ENCODE measurements at places on chromosomes 7 and 10.
A peak's percentile ranks its signal among the peaks of the same experiment; 100 is the strongest.

- DNase-seq = no peak
These were observed 48.2 kb upstream of the SMNDC1 start for GRCh38 chr10:110352930-110353243.

DNA sequence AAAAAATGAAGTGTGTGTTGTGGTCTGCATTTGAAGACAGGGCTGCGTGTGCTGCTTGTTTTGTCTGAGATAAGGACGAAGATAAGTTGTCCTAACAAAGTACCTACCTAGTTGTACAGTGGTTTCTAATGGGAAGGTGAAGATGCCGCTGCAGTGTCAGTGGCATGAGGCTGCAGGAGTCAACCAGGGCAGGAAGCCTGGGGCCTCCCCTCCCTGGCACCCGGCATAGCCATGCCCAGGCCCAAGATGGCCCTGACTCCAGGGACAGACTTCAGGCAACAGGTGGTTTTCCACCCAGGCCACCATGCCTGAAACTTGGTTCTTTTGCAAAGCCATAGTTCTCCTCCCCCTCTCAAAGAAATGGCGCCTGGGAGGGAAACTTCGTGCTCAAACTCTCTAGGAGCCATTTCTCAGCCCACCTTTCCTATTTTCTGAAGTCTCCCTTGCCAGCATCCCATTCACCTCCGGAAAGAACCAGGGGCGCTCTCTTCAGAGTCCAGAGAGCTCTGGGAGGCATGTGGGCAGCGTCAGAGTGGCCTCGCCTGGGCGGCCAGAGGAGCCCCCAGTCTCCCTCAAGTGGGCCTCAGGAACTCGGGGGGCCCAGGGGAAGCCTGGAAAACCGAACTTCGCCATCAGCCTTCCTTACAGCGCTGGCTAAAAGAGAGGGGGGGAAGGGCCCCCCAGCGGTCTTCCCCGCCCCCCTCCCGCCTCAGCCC is 2.1 kb upstream of the KAT6B start:
- DNase-seq = peak; percentile 26

GRCh38 chr7:133674079-133674763 is 421.3 kb downstream of the EXOC4 start:
- no peak for DNase-seq

- DNase-seq = no peak
These were observed 45.9 kb downstream of the ZNF503 start for GRCh38 chr10:75355706-75356105.

- DNase-seq = no peak
These were observed 6.3 kb upstream of the GSTK1 start for GRCh38 chr7:143256932-143257331.
